NCI-H446 (cell line): ENCODE measurements at places on chromosomes 2 and 18.

DNA sequence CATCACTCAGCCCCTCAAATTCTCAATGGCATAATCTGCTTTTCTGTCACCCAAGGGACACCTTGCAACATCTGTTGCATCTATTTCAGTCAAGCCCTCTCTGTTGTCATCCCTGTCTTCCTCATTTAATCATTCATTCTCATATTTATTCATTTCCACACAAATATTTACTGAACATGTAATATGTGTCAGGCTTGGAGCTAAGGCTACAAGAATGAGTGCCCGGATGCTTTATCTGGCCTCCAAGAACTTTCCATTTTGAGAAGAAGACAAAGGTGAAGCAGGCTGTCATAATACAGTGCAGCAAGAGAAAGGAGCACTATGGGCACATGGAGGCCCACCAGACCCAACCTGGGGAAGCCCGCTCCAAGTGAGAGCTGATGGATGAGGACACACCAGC, 15.6 kb downstream of the IL18RAP start:
- DNase-seq, result no peak

DNA sequence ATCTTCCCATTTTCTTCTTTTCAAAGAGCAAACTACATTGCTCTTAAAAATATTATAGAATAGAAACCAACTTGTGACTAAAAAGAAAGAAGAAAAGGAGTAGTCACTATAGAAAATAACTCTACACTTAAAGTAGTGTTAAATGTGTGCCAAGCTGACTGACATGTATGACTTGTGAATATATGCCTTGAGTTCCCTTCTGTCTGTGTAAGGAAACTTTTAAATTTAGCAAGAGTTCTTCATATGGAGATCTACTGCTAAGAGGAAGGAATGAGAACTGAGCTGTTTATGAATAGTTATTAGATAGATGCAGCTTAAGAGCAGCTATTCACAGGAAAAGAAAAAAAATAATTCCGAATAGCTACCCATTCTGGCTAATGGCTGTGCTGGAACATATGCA, 1221.7 kb upstream of the ZEB2 start:
- no peak for DNase-seq

DNA sequence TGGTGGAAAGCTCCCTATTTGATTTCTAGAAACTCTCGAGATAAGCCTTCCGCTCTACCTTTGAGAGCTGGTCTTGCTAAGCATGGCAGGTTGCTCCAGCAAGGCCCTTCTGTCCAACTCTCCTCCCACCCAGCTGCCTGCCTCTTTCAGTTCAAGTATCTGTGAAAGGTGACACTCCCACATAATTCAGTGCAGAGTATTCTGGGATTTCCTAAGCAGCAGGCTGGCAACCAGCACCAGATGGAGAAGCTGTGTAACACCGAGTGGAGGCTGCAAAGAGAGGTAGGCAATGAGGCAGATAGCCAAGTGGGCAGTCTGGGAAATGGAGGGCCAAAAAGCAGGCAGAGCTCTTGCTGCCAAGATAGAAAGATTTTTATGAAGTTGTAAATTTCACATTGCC, 88.4 kb upstream of the CAVIN2 start:
- peak; percentile 94 for DNase-seq

- no peak for DNase-seq
These were observed 13.5 kb upstream of the LBH start for GRCh38 chr2:30217644-30218337.

GRCh38 chr2:233301811-233302210, 5.8 kb upstream of the SAG start:
- DNase-seq, result no peak

DNA sequence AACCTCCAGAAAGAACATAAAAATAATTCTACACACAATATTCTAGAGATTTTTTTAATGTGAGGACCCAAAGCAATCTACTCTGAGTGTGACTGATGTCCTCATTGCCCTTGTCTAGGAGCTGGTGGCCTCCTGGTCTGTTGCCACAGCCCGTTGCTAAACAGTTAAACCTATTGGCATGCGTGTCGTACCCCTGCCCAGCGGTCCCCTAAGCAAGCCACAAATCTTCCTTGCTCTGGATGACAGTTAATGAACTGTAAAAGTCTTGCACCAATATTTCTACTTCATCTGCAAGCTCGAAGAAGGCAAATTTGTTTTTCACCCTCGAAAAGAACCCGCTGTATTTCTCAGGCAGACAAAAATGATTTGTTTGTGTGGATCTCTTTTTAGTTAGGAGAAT, 489.1 kb upstream of the MEX3C start:
- DNase-seq, result no peak

DNA sequence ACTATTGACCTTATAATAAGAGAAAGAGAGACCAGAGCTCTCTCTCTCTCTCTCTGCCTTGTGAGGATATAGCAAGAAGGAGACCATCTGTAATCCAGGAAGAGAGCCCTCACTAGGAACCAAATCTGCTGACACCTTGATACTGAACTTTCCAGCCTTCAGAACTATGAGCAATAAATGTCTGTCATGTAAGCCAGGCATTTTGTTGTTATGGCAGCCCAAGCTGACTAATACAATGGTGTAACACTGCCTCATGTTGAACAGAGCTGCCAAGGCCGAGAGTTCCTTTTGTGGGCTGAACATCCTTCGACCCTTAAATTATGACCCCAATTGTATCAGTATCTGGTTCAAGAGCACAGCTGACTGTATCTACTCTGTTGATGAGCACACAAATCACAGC, 108.0 kb downstream of the LRRC30 start:
- no peak for DNase-seq

DNA sequence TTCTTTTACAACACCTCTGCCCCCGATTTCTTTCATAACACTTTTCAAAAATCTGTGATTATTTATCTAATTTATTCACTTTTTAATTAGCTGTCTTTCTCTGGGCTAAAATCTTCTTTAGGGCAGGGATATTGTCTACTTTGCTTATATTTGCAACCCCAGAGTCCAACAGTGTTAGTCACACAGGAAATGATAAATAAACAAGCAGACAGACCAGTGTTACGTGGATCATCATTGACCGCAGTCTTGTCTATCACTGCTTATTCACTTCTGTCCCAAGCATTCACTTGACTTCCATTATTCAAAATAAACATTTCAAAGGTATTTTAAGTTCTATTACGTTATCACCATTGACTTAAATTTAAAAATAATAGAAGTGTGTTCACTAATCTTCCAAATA, 237.6 kb upstream of the UBE2E3 start:
- DNase-seq, result no peak

DNA sequence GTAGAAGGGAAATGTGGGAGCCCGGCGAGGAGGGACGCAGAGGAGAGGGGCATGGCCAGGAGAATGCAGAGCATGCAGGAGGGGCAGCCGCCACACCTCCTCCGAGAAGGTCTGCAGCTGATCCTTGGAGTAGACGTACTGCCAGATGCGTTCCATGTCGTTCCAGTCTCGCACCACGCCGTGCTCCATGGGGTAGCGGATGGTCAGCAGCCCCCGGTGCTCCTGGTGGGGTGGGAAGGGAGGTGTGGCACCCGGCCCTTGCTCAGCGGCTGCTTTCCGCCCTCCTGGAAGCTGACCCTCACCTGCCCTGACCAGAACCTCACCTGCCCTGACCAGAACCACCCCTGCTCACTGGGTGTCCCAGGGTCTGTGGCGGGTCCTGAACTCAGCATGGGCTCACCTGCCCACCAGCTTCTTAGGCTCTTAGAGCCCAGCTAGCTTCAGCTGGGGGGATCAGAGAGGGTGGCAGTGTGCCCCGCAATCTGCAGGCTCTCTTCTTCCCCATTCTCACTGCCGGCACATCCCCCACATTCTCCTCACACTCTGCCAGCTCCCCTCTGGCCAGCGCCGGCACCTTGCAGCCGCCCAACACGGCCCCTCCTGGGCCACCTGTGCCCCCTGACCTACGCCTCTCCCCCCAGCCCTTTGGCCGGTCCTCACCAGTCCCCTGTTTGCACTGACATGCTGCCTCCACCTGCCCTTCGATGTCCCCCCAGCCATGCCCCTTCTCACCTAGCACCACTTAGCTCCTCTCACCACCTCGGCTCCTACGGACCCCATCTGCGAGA, 4.4 kb downstream of the ACTR1B start:
- no peak for DNase-seq

DNA sequence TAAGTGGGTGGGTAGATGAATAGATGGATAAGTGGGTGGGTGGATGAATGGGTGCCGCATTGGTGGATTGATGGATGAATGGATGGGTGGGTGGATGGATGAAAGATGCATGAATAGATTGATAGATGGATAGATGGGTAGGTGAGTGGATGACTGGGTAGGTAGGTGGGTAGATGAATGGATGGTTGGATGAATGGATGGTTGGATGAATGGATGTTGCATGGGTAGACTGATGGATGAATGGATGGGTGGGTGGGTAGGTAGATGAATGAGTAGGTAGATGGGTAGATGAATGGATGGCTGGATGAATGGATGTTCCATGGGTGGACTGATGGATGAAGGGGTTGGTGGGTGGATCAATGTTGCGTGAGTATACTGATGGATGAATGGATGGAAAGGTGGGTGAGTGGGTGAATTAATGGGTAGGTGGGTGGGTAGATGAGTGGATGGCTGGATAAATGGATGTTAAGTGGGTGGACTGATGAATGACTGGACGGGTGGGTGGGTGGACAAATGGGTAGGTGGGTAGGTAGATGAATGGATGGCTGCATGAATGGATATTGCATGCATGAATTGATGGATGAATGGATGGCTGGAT, 30.5 kb downstream of the ANKMY1 start:
- no peak for DNase-seq

GRCh38 chr2:47223980-47224379, 68.9 kb upstream of the STPG4 start:
- no peak for DNase-seq

GRCh38 chr2:203706403-203706802, at the start of gene CD28:
CD28 (plus strand) TSS chr2:203706639; CDS start chr2:203706697, 58 bp downstream.
- no peak for DNase-seq

- peak; percentile 95 for DNase-seq
These were observed 30.8 kb upstream of the PUM2 start for GRCh38 chr2:20381457-20381856.

DNA sequence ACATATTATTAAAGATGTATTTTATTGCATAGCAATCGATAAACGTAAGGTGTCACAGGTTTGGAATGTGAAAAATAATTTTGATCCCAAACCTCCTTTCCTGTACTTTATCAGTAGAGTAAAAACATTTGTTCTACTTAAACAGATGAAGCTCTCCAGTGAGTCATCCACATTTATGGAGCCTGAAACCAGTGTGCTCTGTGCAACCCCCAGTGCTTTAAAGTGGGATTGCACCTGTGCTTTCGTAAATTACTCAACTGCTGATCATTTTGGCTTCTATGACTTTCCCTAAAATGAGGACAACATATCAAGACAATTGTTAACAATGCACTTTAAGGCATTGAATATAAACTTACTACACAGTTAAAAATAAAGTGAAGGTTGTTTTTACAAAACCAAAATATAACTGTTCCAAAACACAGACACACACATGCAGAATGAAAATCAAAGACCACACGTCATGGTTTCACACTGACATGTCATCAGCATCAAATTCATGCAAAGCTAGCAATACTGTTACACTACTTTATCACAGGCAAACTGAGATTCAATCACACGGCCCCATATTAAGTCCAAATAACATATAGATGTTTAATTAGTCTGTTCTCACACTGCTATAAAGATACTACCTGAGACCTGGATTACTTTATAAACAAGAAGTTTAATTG, 9.7 kb downstream of the TMEM18 start:
- DNase-seq, result peak; percentile 13

DNA sequence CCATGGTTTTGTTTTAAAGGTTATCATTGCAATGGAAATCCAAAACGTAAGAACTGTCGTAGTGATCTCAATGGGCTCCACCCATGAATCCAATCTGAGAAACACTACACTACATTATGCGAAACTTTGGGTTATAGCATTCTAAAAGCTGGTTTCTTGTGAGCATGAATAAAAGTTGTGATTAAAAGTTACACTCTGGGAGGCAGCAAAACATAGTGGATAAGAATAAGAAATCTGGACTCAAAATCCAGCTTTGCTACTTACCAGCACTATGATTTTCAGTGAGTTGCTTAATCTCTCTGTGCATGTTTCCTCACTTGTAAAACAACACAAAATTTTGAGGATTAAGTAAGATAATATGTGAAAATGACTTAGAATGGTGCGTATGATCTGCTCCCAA, 25.7 kb upstream of the THOC1 start:
- DNase-seq, result no peak

- no peak for DNase-seq
These were observed 95.6 kb upstream of the SLC14A2 start for GRCh38 chr18:45519411-45520280.

DNA sequence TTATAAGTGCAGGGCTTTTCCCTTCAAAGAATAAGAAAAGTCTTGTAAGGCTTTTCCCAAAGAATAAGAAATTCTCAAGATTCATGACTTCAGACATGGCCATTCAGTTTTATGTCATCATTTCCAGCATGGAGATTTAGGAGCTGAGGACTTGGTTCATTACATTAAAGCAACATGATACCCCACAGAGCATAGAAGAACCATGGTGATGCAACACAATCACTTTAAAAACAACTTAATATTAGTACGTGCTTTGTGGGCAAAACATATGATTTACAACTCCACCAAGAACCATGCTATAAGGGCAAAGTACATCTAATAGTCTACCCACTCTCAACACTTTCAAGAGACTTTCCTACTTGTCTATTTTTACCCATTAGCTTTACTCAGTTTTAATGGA, 214.4 kb downstream of the SRBD1 start:
- DNase-seq, result no peak

DNA sequence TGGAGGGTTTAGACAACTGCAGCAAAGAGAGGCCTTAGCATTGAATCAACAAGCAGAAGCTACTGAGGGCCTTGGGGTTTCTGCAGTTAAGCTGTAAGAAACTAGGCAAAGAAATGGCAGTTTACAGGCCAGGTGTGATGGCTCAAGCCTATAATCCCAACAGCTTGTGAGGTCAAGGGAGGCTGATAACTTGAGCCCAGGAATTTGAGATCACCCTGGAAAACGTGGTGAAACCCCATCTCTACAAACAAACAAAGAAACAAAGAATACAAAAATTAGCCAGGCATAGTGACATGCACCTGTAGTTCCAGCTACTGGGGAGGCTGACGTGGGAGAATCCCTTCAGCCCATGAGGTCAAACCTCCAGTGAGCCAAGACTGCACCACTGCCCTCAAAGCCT, 421.6 kb upstream of the CHST9 start:
- DNase-seq, result no peak
